ENCODE measurements at places on chromosomes 2 and 18.

GRCh38 chr2:107462181-107462580 lies 364.5 kb upstream of the RGPD4 start:
- DNase-seq = no peak

DNA sequence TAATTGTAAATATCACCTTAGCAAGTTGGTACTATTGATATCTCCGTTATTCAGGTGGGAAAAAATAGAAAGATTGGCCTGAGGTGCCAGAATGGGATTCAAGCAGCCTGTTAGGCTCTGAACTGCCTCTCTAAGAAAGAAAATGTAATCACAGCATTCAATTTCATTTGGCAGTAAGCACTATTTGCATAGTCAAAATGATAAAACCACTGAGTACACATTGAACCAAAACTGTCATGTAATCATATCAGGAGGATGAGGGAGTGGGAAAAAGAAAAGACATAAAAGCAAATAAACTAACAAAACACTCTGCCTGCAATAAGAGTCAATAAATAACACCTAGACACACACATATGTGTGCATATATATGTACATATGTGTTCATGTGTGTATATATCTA lies 103.9 kb upstream of the TACR1 start:
- no peak for DNase-seq

DNA sequence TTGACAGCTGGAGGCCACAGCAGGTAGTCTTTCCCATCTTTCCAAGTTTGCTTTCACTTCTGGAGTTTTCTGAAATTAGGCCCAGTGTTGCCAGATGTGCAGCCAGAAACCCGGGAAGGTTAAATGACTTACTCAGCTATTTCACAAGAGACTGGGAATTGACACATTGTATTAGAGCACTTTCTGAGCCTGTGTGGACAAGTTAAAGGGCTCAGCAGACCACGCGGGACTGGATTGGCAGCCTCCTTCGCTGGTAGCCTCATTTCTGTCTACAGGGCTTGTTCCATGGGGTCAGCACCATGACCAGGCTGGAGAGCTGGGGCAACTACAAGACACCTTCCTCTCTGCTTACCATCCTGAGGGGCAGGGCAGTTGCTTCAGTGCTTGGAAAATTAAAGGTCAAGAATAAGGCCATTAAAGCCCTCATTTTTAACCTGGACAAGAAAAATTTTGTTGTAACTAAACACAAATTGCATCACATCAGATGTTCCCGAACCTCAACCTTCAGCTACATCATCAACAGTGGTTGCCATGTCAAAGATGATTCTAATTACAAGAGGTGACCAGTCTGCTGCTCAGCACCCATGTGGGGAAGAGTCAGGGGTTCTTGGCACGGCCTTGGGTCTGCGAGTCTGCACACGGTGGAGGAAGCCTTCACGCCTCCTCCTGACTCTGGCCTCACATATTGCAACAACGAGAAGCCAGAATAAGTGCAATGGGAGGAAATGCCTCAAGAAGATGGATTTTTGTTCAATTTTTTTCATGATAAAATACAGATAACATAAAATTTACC lies 279.5 kb upstream of the RAB6C start:
- no peak for DNase-seq

DNA sequence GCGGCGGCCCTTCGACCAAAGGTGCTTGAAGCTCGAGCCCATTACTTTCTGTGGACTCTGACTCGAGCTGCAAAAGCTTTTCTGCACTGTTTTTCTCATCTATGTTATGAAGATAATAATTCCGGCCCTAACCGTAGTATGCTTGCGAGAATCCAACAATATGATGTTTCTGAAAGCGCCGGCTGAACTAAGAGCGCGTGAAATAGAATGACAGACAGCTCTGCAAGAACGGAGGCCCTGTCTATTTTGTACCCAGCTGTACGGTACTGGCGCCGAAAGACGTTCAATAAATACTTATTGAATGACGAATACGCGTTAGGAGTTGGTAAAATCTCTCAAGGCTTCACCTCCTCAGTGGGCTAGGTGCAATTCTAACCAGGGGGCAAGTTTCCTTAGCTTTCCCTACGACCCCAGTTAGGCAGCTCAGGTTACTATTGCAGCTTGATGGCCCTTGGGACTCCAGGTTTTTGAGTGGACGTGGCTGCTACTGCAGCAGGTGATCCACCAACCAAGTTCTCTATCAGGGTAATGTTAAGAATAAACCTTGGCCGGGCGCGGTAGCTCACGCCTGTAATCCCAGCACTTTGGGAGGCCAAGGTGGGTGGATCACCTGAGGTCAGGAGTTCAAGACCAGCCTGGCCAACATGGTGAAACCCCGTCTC lies 570 bp downstream of the SCRN3 start:
- no peak for DNase-seq

DNA sequence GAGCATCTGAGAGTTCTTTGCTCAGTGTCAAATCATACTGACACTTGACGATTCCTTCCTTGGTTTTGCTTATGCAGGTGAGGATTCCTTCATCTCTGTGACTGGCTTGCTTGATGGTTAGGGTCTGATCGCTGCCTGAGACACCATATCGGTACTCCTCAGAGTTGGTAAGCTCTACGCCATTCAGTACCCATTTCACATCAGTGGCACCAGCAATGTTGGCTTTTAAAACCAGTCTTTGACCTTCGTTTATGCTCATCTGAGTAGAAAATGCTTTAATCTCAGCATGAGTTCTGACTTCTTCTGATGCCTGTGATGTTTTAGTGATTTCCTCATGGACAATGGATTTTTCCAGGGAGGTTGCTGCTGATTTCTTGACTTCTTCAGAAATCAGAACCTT lies 48.4 kb downstream of the PLEKHA3 start:
- DNase-seq = no peak

DNA sequence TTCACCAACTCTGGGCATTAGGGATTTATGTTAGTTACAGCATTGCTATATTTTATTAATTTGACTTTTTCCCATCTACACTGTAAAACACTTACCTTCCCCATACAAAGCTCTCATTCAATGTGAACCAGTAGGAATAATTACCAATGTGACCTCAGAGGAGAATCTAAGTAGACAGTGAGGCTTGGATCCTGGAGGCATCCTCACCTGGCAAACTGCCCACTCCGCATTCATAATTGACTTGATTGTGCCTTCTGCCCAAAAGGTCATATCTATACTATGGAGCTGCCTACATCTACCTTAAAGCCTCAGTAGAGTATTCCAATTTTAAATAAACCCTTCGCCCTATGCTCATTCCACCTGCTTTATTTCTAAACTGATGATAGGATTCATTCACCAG lies 45.4 kb upstream of the SCN1A start:
- no peak for DNase-seq

DNA sequence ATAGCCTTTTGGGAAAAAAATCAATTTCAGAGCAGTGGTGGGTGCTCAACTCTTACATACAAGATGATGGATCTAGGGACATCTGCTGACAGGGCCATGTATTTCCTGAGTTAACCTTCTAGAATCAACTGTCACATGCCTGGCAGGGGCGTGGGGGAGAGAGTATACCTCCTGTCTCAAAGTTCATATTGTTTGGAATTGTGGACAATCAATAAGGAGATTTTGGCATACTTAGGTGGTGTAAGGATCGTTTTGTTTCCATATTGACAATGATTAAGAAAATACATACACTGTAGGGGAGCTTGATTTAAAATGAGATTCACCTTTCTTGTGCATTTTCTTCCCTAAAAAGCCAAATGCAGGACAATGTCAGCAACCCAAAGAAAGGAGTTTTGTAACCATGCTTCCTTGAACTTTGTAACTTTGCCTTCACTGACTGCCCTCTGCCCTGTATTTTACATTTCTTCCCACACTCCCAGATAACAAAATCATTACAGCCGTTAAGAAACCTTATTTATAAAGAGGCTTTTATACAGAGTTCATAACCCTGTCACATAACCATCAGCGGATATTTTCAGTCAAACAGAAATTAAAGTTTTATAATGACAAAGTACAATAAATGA lies 88.4 kb downstream of the MEP1B start:
- DNase-seq = no peak

DNA sequence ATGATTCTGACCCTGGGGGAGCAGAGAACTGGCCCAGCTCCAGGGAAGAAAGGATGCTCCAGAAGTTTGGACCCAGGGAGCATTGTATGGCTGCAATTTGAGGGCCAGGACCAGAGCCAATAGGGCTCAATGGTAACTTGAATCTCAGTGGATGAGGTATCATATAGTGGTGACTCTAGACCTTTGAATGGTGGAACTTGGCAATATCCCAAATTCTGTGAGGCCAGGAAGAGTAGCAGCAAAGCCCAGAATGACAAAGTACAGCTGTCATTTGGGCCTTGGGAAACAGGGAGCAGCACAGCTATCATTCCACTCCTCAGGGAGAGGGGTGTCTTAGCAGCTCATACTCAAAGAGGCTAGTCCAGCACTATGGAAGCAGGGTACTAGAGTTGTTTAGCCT lies 332.9 kb upstream of the RBMS1 start:
- no peak for DNase-seq

DNA sequence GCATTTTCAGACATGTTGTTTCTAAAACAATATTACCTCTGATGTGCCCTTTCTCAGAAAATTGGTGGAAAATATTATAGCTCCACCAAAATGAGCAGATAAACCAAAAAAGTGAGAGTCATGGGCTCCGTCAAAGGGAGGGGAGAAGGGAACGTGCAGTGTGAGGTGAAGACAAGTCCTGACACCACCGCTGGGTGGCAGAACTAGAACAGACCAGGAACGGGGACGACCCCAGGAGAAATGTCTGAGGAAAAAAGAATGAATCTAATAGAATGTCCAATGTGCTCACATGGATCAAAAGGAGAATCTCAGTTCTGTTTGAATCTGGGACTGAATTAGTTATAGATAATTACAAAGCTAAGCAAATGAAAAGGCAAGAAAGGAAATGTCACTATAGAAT lies 22.6 kb upstream of the BCL2 start:
- no peak for DNase-seq
